ENCODE measurements at places on chromosomes 3 and 15. TPM values are rescaled to one million over a fixed set of nuclear protein-coding genes. Genes with fewer than 3 reads are reported as not detected.

- no peak for DNase-seq
Observed at GRCh38 chr3:13174011-13174802, 101.0 kb upstream of the IQSEC1 start.

DNA sequence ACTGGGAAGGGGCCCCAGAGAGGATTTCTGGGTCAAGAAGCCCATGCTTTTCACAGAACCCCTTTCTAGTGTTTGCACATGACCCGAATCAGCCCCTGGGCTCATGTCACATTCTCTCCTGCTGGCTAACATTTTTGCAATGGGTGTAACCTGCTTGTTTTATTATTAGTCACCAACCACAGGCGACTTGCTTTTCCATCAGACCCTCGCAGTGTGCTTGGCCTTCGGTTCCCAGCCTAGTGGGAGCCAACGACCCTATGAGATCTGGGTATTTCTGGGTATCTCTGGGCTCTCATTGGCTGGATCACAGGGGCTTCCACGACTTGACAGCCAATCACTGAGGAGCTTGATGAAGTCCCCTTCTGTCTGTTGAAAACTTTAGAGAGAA, 11.0 kb upstream of the FBLN2 start:
- no peak for DNase-seq

GRCh38 chr15:40471808-40472150, 995 bp downstream of the CHST14 start:
- peak; percentile 85 for DNase-seq

GRCh38 chr15:85477730-85478129, 97.3 kb downstream of the AKAP13 start:
- DNase-seq = peak; percentile 80

GRCh38 chr3:11928381-11928780, 75.8 kb upstream of the SYN2 start:
- DNase-seq = no peak

DNA sequence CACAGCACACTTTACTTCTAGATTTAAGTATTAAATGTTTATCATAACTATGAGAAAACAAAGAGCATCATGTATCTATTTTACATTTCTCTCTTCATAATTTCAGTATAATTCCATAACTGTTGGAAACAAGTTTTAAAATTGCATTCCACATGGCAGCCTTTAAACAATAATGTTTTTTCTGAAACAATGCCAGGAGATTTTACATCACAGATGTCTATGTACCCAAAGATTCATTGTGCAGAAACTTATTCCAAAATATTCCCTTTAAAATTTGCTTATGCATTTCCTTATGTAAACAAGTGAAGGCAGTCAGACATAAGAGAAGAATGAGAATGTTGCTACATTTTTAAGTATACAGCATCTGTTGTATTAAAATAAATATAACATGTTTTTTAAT, 324.9 kb upstream of the COL8A1 start:
- no peak for DNase-seq

Gene CFAP91
- 28.0 TPM for total RNA-seq
